ENCODE measurements at places on chromosomes 6 and 20.
A peak's percentile ranks its signal among the peaks of the same experiment; 100 is the strongest.

- DNase-seq, result no peak
These were observed 187.4 kb upstream of the JARID2 start for GRCh38 chr6:15058200-15059061.

GRCh38 chr6:144316862-144317195 lies 31.7 kb downstream of the UTRN start:
- no peak for DNase-seq

GRCh38 chr6:85482206-85482904 lies 32.5 kb downstream of the NT5E start:
- DNase-seq, result no peak

GRCh38 chr20:39395478-39396291 lies 433.5 kb downstream of the DHX35 start:
- DNase-seq, result no peak

GRCh38 chr6:63236398-63236817 lies 25.1 kb downstream of the FKBP1C start:
- DNase-seq, result no peak

GRCh38 chr20:31667315-31668285 lies 29.9 kb downstream of the COX4I2 start:
- no peak for DNase-seq

DNA sequence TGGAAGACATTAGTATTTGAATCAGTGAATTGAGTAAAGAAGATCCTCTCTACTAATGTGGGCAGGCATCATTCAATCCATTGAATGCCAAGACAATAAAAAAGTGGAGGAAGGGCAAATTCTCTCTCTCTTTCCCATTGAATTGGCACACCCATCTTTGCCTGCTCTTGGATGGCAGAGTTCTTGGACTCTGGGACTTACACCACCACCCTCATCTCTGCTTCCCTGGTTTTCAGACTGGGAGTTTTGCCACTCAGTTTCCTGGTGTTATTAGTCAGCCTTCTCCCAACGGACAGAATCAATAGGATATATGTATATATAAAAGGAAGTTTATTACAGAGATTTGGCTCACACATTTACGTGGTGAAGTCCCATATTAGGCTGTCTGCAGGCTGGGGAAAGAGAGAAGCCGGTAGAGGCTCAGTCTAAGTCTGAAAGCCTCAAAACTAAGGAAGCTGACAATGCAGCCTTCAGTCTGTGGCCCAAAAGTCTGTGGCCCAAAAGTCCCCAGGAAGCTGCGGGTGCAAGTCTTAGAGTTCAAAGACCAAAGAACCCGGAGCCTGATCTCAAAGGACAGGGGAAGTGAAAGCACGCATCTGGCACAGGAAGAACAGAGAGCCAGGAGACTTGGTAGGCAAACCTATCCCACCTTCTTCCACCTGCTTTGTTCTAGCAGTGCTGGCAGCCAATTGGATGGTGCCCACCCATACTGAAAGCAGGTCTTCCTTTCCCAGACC lies 64.4 kb downstream of the SMPDL3A start:
- DNase-seq, result no peak

DNA sequence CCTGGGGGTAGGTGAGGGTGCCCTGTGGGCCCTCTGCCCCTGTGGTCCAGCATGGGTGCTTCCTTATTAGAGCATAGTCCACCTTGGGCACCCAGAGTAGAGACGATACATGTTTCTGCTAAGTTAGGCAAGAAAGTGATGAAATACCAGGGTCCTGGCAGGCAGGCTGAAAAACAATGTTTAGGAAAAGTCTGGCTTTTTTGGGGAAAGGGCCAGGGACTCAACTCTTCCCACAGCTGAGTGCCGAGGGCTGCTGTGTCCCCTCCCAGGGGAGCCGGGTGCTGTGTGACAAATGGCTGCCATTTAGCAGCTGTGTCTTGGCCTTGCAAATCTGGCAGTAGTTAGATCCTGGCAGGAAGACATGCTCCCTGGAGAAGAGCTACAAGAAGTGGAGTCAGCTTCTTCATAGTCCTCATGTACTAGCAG lies 61.5 kb downstream of the RREB1 start:
- no peak for DNase-seq

GRCh38 chr6:124420116-124420840 lies 542.0 kb upstream of the RNF217 start:
- no peak for DNase-seq

GRCh38 chr6:16747232-16748024 lies 13.8 kb downstream of the ATXN1 start:
- no peak for DNase-seq

GRCh38 chr6:35900448-35900847 lies 20.4 kb downstream of the SRPK1 start:
- no peak for DNase-seq

DNA sequence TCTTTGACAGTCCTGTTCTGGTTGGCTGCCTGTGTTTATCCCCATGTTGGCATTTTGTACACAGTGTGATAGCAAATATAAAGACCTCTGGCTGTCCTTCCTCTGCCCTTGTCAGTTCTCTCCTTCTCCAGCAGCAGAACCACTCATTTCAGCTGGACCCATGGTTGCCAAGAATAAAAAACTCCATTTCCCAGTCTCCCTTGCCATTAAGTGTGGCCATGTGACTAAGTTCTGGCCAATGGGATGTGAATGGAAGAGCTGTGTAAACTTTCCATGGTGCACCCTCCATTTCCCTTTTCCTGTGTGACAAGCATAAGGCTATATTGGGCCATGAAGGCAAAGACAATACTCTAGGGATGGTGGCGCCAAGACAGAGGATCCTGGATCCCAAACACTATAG lies 78.4 kb upstream of the TBC1D7 start:
- no peak for DNase-seq

DNA sequence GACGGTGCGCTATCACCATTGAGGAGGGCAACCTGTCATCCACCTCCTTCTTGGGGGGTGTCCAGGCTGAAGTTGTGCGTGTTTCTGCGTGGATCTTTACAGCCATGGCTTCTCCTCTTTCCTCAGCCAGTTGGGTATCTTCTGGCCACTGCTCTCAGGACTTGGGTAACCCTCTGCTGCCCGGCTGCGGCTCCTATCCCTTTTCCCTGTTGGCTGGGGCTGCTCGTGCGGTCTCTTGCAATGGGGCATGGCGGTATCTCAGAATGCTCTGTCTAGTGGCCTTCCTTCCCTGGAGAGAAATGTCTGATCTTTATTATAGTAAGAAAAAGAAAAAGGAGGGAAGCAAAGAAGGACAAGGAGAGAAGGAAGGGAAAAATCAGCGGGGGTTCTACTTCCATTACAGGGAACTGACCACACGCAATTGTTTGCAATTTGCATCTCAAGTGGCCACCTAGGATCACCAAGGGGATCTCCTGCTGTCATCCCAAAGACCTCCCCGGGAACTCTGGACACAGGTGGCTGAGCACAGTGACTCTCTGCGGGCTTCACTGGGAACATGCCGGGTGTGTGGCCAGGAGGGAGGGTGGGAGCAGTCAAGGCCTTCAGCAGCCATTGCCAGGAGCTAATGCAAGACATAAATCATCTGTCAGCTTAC lies 60.8 kb downstream of the NPEPL1 start:
- DNase-seq, result peak; percentile 44

DNA sequence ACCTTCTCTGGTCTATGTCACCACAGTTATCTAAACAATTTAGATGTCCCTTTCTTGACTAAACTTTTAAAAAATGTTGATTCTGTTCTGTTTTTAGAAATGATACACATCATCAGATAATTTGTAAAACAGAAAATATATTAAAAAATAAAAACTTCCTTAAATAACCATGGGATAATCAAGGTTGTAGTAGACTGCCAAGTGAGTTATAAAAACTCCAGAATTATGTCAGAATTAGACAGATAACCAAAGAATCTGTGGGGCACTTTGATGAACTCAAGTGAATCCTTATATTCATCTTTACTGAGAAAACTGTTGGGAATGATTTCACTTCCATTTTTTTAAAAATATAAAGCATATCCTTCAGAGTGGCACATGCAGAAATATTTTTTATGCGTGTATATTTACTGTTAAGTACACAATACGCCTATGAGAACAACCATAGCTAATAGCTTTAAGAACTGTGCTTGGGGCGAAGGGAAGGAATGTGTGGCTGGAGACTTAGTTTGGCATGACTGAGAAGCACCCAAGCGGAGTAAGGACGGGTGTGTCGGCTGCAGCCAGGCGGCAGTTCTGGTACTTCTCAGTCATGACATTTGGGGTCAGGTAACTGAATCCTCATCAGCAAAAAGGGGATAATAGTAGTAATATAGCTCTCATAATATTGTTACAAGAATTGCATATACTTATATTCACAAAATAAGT lies 604.7 kb upstream of the CITED2 start:
- no peak for DNase-seq

DNA sequence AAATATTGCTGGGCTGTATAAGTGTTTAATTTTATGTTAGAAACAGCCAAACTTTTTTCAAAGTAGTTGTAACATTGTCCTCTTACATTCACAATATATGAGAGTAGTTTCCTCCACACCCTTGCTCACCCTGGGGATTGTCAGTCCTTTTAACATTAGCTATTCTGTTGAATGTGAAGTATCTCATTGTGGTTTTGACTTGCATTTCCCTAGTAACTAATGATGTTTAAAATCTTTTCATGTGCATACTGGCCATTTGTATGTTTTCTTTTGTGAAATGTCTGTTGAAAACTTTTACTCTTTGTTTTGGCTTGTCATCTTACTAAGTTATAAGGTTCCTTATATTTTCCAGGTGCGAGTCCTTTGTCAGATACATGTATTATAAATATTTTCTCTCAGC lies 32.9 kb downstream of the TRIM38 start:
- DNase-seq, result no peak

- no peak for DNase-seq
These were observed 101.1 kb downstream of the DLGAP4 start for GRCh38 chr20:36407199-36407733.

DNA sequence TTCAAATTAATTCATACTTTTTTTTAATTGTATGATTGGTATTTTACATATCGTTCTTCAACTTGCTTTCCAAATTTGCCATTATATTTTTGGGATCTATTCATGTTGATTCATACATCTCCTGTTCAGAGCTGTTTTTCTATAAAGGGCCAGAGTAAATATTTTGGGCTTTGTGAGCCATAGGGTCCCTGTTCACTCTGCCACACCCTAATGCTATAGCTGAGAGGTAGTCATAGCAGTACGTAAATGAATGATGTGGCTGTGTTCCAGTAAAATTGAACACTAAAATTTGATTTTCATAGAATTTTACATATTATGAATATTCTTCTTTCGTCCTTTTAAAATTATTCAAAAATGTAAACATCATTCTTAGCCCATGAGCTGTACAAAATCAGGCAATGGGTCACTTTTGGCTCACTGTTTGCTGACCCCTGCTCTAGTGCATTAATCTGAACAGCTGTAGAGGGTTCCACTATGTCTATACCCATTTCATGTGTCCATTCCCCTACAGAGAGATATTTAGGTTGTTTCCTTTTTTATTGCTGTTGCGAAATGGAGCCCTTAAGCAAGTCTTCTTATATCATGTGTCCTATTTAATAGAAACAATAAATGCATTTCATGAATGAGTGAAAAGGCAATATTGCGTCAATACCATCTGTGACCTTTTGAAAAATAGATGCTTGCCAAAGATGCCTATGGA lies 136.4 kb upstream of the SALL4 start:
- no peak for DNase-seq

DNA sequence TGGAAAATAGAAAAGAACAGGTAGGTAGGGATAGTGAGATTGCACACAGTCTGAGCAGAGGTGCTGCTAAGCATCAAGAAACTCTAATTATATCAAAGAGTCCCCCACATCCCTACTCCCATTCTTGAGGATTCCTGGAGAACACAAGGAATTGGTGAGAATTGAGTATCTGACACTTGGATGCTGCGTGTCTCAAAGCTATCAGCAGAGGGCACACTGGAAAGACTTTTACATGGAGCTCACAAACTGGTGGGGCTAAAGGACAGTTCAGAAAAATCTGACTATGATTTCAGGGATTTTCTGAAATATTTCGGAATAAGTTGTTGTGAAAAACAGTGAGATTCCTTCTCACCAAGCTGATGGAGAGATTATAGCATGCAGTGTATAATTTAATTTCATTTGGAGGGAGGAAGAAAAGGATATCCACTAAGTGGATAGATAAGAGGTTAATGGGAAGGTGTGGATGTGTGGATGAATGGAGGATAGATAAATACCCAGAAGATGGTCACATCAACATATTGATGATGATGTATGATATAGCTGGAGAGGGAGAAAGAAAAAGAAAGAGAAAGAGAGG lies 215.4 kb upstream of the DEFB112 start:
- DNase-seq, result no peak

DNA sequence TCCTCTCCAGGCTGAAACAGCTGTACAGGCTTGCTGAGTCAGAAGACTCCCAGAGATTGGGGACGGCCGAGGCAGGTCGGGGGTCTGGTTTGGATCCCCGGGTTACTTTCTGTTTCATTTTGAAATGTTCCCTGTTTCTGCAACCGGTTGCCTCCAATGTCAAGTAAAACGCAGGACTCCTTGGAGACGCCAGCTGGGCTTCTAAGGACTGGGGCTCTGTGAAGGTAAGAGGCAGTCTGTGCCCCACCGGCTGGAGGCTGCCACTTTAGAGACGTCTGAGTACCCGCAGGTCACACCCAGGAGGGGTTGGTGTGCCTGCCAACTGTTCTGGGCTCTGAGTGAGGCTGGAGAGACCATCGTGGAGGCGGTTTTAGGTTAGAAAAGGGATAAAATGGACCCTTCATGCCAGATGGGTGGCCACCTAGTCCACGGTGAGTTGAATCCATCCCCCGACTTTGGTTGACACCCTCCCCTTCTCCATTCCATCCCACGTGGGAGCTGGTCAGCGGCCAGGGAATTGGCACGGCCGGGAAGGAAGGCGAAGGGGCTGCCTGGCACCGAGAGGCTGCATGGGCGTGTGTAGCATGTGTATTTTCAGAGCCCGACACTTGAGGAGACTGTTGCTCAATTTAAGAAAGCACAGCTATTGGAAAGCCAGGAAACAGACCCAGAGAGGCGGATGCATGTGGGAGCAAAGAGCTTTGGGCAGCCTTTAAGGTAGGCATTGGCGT lies 240.9 kb downstream of the PHACTR1 start:
- DNase-seq, result peak; percentile 80

DNA sequence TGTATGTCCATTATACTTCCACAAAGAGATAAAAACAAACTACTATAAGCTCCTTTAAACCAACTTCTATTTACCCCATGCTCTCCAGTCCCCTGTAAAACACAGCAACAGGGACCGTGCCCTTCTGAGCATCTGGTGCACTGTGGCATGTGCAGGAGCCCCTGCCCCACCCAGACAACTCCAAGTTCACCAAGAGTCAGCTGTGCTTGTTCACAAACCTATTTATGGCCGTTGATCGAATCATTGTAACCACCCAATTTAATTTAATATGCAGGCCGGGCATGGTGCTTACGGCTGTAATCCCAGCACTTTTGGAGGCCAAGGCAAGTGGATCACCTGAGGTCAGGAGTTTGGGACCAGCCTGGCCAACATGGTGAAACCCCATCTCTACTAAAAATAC lies 13.7 kb upstream of the BLCAP start:
- DNase-seq, result no peak

DNA sequence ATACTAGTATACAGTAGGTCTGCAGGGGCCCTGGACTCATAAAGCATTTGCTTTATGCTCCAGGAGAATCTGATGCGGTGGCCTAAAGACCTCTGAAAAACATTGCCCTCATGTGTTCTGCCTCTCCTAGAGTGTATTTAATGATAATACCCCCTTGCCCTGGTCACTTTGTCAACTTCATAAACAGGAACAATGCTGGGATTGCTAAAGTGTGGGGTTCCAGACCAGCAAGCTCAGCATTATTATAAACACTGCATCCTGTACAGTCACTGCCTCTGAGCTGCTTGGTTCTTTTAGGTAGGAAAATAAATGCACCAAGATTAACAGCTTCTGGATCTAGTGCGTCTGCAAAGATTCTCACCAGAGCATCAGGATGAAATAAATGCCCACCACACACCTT lies 12.2 kb downstream of the TREM1 start:
- DNase-seq, result no peak
